ENCODE measurements at places on chromosomes 3 and 15.

DNA sequence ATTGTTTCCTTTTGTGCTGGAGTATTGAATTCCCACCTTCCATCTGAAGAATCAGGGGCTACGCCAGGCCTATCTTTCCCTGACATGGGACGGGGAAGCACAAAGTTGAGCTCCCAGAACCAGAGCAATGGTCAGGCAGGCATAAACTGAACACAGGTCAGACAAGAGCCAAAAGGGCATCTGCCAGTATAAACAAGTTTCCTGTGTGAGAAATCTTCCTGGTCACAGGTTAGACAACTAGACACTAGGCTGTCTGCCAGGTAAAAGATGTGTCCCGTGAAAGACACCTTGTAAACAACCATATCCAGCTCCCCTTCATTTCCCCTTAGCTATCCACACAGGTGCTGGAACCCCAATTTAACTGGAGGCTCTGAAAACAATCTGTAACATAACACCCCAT lies 44.0 kb upstream of the CD96 start:
- DNase-seq: no peak

- no peak for DNase-seq
Measured at GRCh38 chr3:143668924-143669790, 179.1 kb downstream of the SLC9A9 start.

DNA sequence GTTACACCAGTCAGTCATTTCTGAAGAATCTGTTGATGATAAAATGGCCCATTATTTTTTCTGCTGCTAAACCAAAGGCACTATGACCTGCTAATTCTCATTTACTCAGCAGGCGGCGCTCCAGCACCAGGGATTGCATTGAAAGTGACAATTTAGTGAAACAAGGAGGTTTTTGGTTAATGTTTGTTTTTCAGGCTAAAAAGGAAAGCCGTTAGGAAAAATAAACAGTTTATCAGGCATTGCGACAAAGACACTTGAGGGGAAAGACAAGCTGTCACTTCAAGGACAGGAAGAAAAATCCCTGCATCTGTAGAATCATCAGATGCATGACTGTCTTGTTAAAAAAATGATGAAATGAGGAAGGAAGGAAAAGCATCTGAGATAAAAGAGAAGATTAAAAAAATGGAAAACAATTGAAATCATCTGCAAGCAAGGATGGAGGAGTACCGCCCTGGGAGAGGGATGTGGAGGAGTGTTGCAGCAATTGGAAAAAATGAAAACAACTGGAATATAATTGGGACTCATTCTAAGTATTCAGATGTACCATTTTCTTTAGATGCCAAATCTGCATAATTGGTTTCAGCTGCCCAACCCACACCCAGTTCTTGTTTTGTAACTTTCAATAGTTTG lies 54.0 kb downstream of the NR1D2 start:
- DNase-seq: peak; percentile 21

DNA sequence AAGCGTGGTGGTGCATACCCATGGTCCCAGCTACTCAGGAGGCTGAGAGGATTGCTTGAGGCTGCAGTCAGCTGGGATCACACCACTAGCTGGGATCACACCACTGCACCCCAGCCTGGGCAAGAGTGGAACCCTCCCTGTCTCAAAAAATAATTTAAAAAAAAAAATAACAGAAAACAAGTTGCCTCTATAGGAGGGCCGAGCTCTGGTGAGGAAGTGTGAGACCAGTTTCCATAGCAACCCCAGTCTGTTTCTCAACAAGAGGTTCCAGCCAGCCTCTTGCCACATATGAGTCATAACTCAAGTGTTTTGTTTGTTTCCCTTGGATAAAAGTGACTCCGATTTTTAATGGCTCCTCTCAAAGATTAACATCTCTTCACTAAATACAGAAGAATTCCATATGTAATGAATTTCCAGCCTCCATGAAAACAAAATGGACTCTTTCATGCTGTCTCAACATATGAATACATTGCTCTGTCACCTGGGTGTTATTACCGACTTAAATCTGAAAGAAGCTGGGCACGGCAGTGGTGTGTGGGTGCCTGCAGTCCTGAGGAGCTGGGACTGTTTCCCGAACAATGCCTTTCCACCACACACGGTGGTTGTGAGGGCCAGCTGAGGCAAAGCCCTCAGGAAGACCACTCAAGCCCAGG lies 19.7 kb downstream of the TMEM43 start:
- DNase-seq: peak; percentile 32

GRCh38 chr3:119413603-119414280 lies 49.7 kb downstream of the TMEM39A start:
- DNase-seq: no peak

GRCh38 chr3:13307041-13307440 lies 113.1 kb downstream of the NUP210 start:
- no peak for DNase-seq

GRCh38 chr3:170689296-170689829 lies 103.5 kb upstream of the SLC7A14 start:
- no peak for DNase-seq

DNA sequence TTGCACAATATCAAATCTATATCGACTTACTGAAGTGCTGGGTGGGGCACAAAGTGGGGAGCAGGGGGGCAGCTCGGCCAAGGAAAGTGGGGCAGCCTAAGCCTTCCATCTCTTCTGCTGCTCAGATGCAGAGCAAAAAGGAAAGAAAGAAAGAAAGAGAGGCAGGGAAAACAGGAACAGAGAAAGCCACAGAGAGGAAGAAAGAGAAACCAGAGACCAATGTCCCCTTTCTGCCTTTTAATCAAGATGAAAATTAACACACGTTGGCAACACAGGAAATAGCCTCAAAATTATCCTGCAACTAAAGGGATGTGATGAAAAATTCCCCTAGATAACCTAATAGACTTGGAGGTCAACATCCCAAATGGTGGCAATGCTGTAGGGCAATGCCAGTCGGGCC lies 72.2 kb upstream of the RAD18 start:
- DNase-seq: no peak

- DNase-seq: no peak
Measured at GRCh38 chr3:32584660-32585059, 14.0 kb upstream of the DYNC1LI1 start.

GRCh38 chr15:87145696-87146095 lies 1066.0 kb downstream of the AGBL1 start:
- DNase-seq: no peak

DNA sequence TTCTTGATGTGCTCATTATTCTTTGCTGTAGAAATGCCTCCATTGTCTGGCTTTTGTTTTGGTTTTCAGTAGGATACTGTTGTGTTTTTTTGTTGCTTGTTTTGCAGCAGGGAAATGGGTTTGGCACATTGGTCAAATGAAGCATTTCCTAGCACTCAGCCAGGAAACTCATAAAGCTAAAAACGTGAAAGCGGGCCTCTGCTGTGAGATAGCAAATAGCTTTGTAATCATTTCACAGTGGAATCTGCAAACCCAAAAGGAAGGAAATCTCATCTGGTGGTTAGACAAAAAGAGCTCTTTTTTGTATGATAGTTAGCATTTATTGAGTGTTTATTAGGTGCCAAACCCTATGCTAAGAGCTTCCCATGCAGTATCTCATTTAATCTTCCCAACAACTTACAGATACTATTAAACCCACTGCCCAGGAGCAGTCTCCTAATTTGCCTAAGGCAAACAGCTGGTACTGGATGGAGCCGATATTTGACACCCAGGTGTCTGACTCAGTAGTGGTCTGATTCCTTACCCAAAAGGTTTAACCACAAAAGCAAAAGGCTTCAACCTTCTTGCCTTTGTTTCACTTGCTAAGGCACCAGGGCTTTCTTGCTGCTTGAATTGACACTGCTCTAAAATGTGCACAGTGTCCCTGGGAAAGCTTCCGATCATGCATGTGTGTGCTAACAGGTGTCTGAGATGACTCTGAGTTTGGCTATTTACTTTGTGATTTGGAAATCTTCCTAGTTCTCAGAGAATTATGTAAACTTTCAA lies 527.9 kb upstream of the MDFIC2 start:
- DNase-seq: no peak

GRCh38 chr3:151969026-151969642 lies 95.7 kb downstream of the SUCNR1 start:
- DNase-seq: no peak

GRCh38 chr3:15198686-15199085 lies 7.4 kb upstream of the CAPN7 start:
- no peak for DNase-seq

- DNase-seq: no peak
Measured at GRCh38 chr3:152623286-152623911, 211.5 kb upstream of the P2RY1 start.

DNA sequence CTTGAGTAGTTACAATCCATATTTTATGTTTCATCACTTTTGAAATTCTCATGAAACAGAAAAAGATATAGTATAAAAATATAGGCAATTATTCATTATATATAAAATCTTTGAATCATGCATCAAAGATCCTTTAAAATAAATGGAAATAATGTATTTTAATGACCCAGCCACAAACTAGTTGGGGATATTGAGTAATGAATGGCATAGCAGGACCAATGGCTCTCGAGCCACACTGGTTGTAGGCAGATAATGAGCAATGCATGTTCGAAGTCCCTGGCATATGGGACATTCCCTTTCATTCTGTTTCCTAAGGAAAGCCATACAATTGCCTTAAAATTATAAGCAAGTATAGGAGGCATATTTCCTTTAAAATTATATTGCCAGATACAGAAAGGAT lies 107.4 kb upstream of the IL12A start:
- DNase-seq: no peak

DNA sequence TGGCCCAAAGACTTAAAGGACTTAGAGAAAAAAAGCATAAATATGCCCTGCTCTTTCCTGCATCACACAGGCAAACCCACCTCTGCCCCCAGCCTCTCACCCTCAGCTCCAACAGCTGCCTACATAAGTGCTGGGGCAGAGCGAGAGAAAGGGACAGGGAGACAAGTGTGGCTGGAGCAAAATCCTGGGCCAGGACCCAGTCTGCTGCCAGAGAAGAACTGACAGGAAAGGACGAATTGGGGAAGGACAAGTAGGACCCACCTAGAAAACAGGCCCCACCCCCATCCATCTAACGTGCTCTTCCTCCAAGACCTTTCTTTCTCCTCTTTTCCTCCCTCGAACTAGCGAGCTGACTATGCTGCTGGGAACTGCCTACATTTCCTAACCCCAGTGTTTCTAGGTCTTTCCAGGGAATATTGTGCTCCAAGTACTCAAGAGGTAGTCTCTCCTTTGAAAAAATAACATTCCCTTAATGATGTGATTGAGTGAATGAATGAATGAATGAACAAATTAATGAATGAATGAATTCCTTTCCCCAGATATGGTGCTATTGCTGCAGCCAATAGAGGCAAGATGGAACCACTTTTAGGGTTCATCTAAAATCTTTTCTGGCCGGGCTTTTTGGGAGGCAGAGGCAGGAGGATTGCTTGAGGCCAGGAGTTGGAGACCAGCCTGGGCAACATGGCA lies 18.4 kb downstream of the IGDCC4 start:
- DNase-seq: no peak

- no peak for DNase-seq
Measured at GRCh38 chr3:69244039-69244438, 121.6 kb upstream of the LMOD3 start.

- DNase-seq: no peak
Measured at GRCh38 chr15:66483131-66483566, 14.4 kb downstream of the SNAPC5 start.

GRCh38 chr15:98616397-98616796 lies 31.9 kb upstream of the IGF1R start:
- DNase-seq: no peak

DNA sequence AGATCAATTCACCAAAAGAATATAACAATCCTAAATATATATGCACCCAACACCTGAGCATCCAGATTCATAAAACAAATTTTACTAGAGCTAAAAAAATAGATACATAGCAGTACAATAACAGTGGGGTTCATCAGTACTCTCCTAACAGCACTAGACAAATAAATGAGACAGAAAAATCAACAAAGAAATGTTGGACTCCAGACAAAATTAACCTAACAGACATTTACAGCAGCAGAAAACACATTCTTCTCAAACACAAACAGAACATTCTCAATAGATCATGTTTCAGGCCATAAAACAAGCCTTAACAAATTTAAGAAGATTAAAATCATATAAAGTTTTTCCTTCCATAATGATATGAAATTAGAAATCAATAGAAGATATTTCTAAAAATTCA lies 124.8 kb upstream of the NECTIN3 start:
- no peak for DNase-seq

DNA sequence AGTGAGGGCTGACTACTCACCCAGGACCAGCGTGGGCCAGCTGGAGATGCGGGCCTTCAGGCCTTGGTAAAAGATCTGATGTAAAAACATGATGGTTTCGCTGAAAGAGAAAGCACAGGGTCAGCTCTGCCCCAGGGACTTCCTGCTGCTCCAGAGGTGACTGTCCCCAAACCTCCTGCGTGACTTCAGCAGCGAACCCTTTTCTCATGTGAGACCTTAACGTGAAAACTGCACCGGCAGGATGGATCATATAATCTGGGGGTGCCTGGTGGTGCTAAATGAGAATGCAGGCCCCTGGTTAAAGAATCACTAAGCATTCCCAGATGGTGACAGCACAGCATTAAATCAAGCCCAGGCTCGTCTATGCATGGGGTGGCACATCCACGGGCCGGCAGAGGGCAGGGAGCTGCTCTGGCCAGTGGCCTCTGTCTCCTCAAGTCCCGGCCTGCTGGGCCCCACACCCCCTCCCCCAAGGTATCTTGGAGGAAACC lies 55.4 kb downstream of the RASGRF1 start:
- DNase-seq: no peak

DNA sequence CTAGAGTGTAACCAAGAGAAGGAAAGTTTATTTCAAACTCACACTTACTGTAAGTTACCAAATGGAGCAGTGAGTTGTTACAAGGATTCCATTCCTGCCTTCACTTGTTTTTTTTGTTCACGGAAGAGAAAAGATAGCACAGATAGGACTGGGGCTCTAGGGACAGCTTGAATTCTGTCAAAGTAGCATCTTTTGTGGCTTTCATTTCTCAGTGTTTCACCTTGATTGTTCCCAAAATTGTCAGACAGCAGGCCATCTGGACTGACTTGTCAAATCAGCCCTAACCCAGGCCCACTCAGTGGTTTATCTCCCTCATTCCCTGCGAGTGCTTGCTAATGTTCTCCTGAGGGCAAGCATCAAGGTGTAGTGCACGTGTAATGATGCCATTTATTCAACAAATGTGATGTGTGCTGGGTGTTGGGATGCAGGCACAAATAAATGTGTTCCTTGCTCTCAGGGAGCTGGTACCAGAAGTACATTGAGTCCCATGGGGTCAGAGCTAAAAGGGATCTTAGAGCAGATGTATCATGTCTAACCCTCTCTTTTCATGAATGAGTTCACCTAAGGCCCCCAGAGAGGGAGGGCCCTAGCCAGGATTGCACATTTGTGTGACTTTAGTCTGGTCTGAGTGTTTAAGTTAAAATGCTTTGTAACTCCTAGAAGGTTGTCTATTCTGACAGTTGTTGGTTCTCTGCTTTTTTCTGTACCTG lies 49.1 kb downstream of the PDHB start:
- DNase-seq: no peak

- DNase-seq: no peak
Measured at GRCh38 chr3:42668413-42668760, 14.9 kb downstream of the ZBTB47 start.

- DNase-seq: no peak
Measured at GRCh38 chr3:96236522-96236921, 577.9 kb upstream of the EPHA6 start.

GRCh38 chr3:114794894-114795630 lies 352.0 kb downstream of the ZBTB20 start:
- DNase-seq: no peak

Data from stimulated activated CD8-positive, alpha-beta memory T cell treated with anti-CD3 and anti-CD28 coated beads, Interleukin-4, amount 100 ng/mL, for 4 hours (primary cell).